GDM1 (cell line): ENCODE measurements at places on chromosomes 2 and 18.
A peak's percentile ranks its signal among the peaks of the same experiment; 100 is the strongest.

GRCh38 chr18:59354731-59355130, 4.3 kb downstream of the LMAN1 start:
- DNase-seq = no peak

DNA sequence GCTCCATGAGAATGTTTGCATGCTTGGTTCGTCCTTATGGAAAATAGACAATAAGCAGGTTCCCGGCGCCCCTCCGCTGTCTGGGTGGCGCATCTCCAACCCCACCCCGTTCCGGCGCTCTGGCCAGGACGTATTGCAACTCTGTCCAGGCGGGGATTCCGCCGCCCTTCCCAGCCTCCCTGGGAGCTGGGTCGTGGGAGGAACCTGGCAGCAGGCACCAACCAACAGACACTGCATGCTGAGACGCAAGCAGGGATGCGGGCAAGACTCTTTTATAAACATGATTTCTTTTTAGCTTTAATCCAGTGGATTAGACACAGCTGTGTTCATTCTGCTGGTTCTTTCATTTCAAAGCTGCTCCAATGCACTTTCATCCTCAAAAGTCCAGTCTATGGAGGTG, 240.2 kb downstream of the SH3BP4 start:
- DNase-seq = no peak

DNA sequence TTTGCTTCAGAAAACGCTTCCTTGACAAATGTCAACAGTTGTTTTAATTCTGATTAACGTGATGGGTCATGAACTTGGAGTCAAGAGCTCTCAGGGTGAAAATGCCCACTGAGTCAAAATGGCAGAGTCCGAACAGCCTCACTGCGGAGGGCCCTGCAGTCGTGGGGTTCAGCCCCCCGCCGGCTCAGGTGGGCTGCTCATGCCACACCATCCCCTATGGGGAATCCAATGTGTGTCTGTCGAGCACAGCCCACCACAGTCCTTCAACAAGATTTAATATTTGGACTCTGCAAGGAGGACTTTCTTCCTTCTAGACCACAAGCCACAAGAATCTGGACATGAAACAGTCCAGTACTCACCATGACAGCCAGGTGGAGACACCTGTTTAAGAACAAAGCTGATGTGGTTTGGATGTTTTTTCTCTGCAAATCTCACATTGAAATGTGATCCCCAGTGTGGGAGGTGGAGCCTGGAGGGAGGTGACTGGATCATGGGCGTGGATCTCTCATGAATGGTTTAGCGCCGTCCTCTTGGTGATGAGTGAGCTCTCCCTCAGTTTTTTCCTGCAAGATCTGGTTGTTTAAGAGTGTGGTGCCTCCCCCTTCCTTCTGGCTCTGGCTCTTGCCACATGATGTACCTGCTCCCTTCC, 201.0 kb downstream of the NDUFA10 start:
- no peak for DNase-seq

DNA sequence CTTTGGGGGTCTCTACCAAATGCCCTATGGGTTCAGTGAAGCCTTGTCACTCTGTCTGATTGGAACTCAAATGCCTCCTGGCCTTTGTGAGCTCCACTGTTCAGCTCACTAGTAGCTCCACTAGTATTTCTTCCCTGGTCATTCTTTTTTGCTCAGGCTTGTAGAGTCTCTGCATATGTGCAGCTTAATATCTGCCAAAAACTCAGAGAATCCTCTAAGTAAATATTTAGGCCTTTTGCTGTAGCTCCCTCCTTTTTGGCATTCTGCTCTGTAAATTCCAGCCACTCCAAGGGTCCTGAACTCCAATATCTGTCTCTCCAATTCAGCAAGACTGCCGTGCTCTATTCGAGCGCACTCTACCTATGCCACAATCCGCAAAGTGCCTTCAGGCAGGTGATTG, 146.5 kb downstream of the MAIP1 start:
- DNase-seq = no peak

DNA sequence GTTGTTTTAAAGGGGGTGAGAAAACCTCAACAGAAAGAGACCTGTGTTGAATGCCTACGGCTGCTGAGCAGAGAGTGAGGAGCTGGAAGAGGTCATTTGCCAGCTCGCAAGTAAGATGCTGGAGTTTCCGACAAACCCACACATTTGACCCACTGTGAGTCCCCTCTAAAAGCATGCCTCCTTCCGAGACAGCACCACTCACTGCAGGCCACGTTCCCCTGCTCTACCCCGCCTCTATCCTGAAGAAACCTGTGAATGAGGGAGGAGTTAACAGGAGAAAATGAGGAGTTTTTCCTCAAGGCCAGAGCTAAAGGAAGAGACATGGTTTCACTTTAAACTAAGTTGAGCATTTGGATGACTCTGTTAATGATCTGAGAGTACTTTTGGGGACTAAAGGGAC, 188.7 kb downstream of the DPP10 start:
- no peak for DNase-seq

DNA sequence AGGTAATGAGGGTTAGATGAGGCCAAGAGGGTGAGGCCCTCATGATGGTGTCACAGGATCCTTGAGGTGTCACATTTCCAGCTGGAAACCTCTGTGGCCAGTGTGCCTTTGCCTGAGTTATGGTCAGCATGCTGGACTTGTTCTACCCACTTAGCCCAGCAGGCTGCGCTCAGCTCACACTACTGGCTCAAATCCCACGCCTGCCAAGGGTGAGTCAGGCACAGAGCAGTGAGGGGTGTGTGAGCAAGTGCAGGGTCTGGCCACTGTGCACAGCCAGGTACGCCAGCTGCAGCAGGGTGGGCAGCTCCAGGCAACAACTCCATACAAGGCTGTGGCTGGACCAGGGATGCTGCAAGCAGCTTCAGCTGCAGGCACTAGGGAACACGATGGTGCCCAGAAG, 616.6 kb upstream of the FSHR start:
- peak; percentile 2 for DNase-seq

- no peak for DNase-seq
Observed at GRCh38 chr2:60336442-60337141, 216.9 kb downstream of the BCL11A start.

GRCh38 chr2:181817509-181817908, 74.0 kb upstream of the ITPRID2 start:
- no peak for DNase-seq

- DNase-seq = no peak
Observed at GRCh38 chr2:8456151-8457091, 225.4 kb upstream of the ID2 start.

DNA sequence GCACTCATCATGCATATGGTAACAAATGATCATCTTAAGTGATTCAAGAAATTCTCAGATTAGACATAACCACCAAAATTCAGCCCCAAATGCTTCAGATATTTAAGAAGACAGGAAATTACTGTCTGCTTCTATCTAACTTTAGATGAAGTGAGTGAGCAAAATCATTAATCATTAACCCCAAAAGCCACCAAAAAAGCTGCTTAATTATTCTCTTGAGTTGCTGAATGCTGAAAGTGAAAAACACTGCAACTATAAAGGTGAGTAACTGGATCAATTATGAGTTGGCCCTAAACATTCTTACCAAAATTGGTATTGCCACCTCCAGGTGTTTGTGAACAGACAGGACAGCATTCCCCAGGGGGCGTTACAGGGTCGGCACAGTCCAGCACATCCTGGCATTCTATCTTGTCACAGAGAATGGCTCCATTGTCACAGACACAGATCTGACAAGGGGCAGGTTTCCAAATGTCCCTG, 69.6 kb downstream of the COL5A2 start:
- DNase-seq = no peak

- DNase-seq = no peak
Observed at GRCh38 chr2:109118321-109118720, 10.7 kb upstream of the SH3RF3 start.

- DNase-seq = no peak
Observed at GRCh38 chr2:176083796-176084261, at the start of gene EVX2. EVX2 (minus strand) TSS chr2:176083962; CDS start chr2:176083776, 186 bp downstream.

GRCh38 chr2:85737481-85737880, 16.3 kb upstream of the ATOH8 start:
- no peak for DNase-seq

GRCh38 chr2:241598487-241598886, 38.5 kb downstream of the THAP4 start:
- no peak for DNase-seq

- no peak for DNase-seq
Observed at GRCh38 chr2:226030788-226031646, 631.5 kb downstream of the NYAP2 start.

- no peak for DNase-seq
Observed at GRCh38 chr2:28413899-28414295, 21.2 kb downstream of the FOSL2 start.

DNA sequence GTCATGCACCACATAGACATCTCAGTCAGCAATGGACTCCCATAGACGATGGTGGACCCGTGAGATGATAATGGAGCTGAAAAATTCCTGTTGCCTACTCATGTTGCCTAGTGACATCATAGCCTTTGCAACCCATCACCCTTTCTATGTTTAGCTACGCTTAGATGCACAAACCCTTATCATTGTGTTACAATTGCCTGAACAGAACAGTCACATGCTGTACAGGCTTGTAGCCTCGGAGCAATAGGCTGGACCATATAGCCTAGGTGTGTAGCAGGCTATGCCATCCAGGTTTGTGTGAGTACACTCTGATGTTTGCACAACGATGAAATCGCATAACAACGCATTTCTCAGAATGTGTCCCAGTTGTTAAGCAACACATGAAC, 221.6 kb downstream of the ALPK2 start:
- DNase-seq = no peak

- DNase-seq = no peak
Observed at GRCh38 chr2:35343135-35343534, 1012.4 kb upstream of the CRIM1 start.

GRCh38 chr2:204665207-204665606, 119.9 kb downstream of the PARD3B start:
- DNase-seq = no peak

- DNase-seq = peak; percentile 14
Observed at GRCh38 chr18:48868468-48869466, 82.0 kb downstream of the SMAD7 start.

DNA sequence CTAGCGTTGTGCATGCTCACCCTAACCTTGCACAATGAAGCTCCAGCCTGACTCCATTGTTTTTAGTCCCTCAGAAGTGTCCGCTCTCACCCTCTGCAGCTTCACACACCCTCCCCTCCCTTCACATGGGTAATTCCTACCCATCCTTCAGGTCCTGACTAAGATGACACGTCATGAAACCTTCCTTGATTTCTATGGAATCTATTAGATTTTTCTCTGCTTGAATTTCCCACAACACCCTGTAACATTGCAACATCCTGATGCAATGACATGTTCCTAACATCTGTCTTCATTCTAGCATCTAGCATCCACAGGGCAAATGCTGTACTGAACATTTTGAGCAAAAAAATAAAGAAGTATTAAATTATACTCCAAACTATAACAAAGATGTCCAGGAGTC, 77.0 kb upstream of the PID1 start:
- no peak for DNase-seq

GRCh38 chr2:56314796-56315195, 131.0 kb downstream of the CCDC85A start:
- no peak for DNase-seq

- no peak for DNase-seq
Observed at GRCh38 chr18:62396381-62396780, 71.3 kb downstream of the TNFRSF11A start.

DNA sequence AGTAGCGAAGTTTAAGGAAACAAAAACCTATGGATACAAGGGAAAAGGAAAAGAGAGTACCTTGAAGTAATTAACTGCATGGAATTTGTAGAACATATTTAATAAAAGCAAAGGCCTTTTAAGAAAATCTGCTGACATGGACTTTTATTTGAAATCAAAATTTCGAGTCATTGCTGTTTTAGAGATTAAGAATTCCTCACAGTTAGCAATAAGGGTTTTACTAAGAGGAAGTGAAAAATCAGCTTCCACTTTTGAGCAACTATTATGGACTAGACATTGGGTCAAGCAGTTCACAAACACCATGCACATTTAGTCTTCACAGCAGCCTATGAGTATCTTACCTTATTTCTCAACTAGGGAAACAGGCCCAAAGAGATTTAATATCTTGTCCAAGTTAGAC, 876.3 kb downstream of the BCL11A start:
- DNase-seq = no peak

- DNase-seq = peak; percentile 99
Observed at GRCh38 chr2:16438613-16439321, 226.9 kb downstream of the CYRIA start.

GRCh38 chr2:109129356-109129920, 433 bp downstream of the SH3RF3 start:
- DNase-seq = peak; percentile 45

DNA sequence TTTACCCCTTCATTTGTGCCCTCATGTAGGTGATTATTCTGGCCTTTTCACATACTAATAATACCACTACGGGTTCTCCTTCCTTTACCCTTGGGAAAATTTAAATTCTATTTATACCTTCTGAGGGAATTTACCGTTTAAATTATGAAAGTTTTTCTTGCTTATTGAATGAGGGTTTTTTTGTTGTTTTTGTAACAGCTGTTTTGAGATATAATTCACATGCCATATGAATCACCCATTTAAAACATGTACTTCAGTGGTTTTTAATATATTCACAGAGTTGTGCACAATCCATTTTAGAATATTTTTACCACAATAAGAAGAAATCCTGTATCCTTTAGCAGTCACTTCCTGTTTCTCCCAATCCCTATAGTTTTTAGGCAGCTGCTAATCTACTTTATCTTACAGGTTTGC, 54.7 kb downstream of the EML4 start:
- no peak for DNase-seq

DNA sequence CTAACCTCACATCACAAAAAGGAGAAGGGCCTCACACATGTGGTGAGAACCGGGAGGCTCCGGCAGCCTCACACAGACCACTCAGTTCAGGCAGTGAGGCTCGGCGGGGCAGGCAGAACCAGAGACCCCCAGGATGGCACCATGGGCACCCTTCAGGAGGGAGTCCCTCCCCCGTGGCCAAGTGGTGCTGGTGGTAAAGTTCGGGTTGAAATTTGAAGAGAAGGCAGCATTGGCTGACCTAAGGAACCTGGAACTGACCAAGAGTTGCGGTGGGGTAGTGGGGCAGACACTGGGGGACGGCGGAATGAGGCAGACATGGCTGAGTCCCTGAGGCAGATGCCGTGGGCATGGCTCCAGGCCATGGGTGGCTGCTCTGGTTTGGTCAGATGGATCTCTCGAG, 239.3 kb upstream of the MYT1L start:
- no peak for DNase-seq

- DNase-seq = no peak
Observed at GRCh38 chr2:57881998-57882888, 164.4 kb upstream of the VRK2 start.

DNA sequence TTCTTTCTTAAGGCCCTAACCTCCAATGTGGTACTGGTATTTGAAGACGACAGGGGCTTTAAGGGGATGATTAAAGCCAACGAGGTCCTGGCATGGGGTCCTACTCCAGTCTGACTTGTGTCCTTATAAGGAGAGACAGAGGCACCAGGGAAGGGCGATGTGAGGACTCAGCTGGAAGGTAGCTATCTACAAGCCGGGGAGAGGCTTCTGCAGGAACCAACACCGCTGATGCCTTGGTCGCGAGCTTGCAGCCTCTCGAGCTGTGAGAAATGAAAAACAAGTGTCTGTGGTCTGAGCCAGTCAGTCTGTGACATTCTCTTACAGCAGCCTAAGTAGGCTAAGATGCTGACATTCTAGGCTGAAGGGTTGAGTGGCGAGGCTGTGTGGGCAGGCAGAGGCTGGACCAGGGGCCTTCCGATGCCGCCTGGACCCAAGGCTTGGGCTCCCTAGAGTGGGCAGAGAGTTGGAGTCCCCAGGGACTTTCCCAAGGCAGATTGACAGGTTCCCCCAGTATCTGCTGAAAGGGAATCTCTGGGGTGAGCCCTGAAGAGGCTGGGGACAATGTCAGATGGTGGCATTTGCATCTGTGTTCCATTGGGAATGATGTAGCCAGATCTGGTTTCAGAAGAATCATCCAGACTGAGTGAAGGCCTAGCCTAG, 322.9 kb upstream of the HS6ST1 start:
- DNase-seq = no peak
